ENCODE measurements at places on chromosomes 12 and 14.

DNA sequence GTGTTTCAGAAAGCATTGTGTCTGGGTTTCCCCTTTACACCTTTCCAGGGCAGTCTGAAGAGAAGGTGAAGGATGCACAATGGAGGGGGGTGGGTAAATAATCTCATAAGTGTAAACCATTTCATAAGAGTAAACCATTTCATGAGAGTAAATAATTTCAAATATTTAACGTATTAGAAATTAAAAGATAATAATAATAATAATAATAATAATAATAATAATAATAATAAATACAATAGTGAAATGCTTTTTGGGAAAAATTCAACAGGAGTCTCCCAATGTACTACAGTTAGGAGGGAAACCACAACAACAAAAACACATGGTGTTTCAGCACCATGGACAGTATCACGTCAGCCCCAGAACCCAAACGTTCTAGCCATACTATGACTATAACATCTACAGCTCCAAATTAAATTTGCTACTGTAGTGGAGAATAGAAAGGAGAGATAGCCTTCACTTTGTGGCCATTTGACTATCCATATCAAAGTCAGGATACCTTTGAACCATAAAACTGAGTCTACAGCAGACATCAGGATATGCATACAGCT is 691.8 kb downstream of the BCL11B start:
- DNase-seq = no peak

DNA sequence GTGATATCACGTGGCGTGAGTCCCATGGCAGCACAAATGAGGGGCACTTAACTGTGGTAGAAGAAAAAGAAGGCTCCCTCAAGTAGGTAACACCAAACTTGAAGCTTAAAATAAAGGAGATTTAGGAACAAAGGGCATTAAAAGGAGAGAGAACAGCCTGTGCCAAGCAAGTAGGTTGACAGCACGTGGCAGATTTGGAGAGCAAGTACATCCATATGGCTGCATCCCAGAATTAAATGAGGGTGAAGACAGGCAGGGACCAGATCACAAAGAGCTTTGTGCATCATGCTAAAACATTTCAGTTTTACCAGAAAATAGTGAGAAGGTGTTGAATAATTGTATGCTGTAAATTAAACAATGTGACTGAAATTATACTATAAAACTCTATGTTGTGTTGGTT is 32.8 kb downstream of the KCNMB4 start:
- DNase-seq = no peak

- peak; percentile 88 for DNase-seq
These were observed 61.2 kb upstream of the STXBP6 start for GRCh38 chr14:25111061-25111601.

GRCh38 chr12:113232840-113233585 is 11.7 kb downstream of the TPCN1 start:
- DNase-seq = no peak

- DNase-seq = no peak
These were observed 406.0 kb downstream of the PRKD1 start for GRCh38 chr14:29521526-29522137.

Data from fibroblast of the conjunctiva (primary cell).